ENCODE measurements at places on chromosomes 12 and 14.

GRCh38 chr14:31421200-31421599 lies 850 bp upstream of the HEATR5A start:
- DNase-seq = no peak

DNA sequence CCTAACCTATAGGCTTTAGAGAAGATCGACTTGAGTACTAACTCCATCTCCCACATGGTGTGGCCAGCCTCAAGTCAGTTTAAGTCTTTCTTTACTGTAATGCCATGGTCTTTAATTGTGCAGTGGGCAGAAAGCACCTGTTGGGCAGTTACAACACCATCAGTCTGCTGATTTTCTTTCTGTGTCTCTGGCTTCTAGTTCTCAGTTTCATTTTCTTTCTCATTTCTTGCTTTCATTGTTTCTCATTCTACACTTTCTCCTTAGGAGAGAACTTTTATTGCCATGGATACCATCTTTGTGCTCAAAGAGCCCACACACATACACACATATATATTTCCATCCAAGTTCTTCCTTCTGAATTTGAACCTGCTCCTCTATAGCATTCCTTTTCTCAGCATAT lies 96.1 kb upstream of the SLC16A7 start:
- no peak for DNase-seq

- no peak for DNase-seq
Measured at GRCh38 chr14:77407158-77407557, 16.2 kb downstream of the NOXRED1 start.

GRCh38 chr12:123061441-123062205 lies 81.1 kb downstream of the ARL6IP4 start:
- no peak for DNase-seq

GRCh38 chr14:19743256-19743655 lies at the start of gene OR4Q3:
Gene OR4Q3, plus strand, starts transcription at chr14:19743571.
- no peak for DNase-seq

GRCh38 chr12:72465940-72466630 lies 193.9 kb downstream of the TRHDE start:
- no peak for DNase-seq

GRCh38 chr14:43042408-43042807 lies 1435.7 kb downstream of the LRFN5 start:
- DNase-seq = no peak

- no peak for DNase-seq
Measured at GRCh38 chr14:57326253-57326652, 57.5 kb downstream of the AP5M1 start.

DNA sequence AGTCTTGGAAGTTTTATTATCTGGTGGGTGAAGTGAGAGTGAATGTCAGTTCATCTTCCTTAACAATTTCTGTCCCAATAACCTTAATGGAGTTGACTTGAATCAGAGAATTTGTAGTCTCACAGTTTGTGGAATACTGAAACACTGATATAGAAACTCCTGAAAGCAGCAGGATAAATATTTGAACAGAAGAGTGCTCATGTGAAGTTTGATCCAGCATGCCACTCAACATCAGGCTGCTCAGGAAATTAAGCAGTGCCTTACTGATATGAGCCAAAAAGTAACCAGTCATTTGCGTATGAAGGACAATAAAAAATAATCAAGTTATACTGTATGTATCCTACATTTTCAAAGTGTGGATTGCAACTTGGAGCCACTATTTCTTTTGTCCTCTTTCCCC lies 15.7 kb downstream of the MUCL1 start:
- DNase-seq = no peak

DNA sequence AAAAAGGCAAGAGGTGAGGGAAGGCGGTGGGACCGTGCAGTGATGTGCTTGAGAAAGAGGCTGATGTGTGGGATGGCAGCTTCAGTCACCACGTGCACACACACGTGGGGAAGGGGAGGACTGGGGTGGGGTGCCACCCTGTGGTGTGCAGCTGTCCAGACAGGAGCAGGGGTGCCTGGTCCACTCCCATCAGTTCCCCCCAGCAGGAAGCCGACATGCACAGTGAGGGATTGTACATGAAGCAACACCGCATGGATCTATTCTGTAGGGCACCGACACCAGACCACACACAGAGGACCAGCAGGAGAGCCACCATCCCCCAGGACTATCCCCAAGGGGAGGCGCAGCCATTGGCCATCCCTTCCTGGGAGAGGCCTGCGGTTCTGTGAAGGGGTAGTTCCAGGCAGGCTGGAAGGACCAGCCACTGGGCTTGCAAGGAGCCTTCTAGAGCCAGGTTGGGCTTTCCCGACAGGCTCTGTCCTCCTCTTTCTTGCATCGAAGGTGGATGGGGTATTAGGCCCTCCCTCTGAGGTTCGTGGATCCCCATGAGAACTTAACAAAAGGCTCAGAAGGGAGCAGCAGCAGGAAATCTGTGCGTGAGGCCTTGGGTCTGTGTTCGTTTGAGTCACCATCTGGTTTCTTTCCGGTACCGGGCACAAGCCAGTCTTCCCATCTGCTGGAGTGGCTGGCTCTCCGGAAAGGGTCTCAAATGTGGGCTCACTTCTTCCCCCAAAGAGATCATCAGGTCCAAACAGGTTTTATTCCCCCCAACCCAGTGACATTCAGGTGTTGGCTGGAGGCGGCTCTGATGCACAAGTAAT lies 59.8 kb downstream of the PLEKHG3 start:
- peak; percentile 54 for DNase-seq
